ENCODE measurements at places on chromosomes 11 and 22.

- DNase-seq, result no peak
Observed at GRCh38 chr11:78399136-78399535, 18.5 kb downstream of the GAB2 start.

- no peak for DNase-seq
Observed at GRCh38 chr11:94932503-94932902, 40.9 kb downstream of the CWC15 start.

- DNase-seq, result no peak
Observed at GRCh38 chr11:16909359-16910035, 104.7 kb downstream of the PLEKHA7 start.

- DNase-seq, result no peak
Observed at GRCh38 chr11:42012271-42012670, 552.8 kb upstream of the LRRC4C start.

- no peak for DNase-seq
Observed at GRCh38 chr11:116686866-116687265, 85.9 kb downstream of the BUD13 start.

- no peak for DNase-seq
Observed at GRCh38 chr22:37669586-37669985, 5.8 kb upstream of the LGALS1 start.

DNA sequence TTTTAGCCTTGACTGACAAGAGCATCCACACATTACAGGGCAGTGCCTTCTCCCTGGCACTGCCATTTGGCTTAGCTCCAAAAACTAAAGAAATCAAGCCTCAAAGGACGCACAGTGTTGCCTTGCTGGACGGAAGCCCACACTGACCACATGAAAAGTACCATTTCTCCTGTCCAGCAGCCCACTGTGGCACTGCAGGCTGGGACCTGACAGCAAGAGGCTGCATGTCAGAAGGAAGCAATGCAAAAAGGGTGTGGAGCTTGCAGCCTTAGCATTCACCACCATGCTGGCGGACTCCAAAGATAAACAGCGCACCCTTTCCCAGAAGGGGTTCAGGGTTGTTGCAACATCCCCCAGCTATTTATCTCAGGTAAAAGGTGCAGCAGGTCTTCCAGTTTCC, 109.3 kb upstream of the BMAL1 start:
- DNase-seq, result no peak

DNA sequence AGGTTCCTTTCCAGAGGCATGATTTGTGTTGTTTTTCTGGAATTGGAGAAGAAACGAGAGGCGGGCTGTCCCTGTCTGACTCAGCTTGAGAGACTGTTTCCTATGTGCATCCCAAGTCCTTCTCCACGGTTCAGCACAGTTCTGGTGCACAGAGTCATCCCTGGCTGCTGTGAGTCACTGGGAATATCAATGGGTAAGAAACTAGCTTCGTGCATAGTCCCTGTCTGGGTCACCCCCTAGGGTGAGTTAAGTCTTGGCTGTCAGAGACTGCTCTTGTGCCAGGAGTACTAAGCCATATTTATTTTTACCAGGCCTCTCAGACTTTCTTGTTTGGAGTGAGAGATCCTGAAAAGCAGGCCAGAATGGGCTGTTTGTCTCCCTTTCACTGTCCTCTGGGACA, 2.4 kb upstream of the LRP4 start:
- DNase-seq, result no peak

DNA sequence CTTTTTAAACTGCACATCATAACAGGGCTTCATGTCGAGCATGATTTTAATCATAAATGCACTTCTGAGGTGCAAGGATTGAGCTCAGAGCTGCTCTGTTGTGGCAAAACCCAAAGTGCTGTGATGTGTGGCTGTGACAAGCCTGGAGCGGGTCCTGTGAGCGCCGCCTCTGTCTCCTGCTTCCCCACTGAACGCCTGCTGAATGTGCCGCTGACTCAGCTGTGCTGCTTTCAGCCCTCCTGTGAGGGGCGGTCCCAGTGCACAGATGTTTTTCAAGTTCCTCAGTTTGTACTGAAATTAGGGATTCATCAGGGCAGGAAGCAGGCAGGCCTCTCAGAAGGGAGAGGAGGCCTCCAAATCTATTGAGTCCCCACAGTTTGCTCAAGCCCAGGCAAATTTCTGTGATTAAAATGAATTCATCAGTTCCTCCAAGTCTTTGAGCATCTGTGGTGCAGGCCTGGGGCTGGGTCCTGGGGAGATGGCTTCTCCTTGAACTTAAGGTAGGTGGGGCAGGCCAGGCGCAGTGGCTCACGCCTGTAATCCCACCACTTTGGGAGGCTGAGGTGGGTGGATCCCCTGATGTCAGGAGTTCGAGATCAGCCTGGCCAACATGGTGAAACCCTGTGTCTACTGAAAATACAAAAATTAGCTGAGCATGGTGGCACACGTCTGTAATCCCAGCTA, 3.0 kb upstream of the GTSE1 start:
- DNase-seq, result peak; percentile 35

All from HL-60 (cell line).